ENCODE measurements at places on chromosomes 11 and 22.

DNA sequence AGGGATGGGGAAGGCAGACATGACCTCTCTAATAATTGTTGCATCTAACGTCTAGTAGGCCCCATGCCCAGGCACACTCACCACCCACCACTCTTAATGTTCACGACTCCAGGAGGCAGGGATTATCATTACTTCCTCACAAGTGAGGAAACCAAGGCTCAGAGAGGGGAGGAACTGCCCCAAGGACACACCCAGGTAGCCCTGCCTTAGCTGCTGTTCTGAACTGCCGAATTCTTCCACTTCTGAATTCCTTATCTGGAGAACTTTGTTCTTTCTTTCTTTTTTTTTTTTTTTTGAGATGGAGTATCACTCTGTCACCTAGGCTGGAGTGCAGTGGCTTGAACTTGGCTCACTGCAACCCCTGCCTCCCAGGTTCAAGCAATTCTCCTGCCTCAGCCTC lies 16.7 kb downstream of the SLCO2B1 start:
- DNase-seq: no peak

- no peak for DNase-seq
Measured at GRCh38 chr11:94219771-94220170, 84.6 kb upstream of the IZUMO1R start.

GRCh38 chr22:36901411-36902142 lies 11.9 kb upstream of the CSF2RB start:
- DNase-seq: no peak

DNA sequence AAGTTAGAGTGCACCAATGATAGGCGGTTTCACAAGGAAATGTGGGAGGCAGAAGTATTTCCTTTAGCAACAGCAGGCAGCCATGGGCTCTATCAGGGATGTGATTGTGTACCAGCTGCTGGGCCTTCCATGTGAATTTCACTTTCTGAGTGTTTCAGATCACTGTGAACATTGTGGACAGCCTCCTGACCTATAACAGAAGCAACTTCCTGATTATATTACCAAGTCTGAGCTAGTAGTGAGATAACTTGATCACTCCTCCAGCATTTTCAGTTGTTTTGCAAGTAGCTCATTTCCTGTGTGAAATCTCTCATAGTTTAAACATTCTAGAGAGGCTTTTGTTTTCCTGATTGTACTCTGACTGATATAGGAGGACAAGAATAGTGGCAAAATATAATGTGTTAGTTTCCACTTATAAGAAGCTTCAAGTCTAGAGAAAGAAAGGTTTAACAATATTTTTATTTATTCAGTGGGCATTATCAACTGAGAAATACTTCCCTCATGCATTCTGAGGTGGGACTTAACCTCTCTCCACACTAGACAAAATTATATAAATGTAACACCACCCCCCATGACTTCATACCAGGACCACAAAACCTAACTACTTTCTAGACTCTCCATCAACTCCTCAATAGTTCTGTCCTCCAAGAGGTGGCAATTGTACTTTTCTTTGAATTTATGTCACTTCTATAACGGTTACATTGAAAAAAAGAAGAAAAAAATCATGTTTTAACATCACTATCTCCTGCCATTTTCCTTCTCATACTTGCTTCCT lies 184.2 kb upstream of the LUZP2 start:
- DNase-seq: peak; percentile 54

DNA sequence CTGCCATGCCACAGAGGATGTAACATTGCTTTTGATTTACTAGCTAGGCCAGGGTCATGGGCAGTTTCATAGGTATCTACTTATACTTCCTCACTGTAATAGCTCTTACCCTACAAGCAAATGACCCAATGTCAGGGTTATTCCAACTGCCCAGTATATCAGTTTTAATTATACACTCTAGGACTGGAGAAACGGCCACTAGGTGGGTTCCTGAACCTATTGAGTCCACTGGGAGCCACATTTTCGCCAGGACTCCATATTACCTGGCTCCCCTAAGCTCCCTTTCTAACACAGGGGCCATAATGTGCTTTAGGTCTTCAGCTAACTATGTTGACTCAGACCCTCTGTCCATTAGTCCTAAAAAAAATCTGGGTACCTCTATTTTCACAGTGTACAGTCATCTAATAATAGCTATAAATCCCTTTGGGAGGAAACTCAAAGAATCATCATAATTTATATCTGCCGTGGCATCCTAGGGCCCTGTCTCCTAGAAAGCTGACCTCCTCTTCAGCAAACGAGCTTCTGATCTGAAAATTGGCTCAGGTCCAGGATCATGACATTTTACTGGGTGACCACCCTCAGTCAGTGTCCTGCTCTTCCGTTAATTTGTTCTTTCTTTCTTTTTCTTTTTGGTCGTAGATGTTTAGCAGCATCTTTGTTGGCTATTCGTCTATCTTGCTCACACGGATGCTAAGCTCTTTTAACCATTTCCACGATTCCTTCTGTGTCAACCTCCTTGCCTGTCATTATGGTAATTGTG lies 244.3 kb downstream of the FAM76B start:
- no peak for DNase-seq

DNA sequence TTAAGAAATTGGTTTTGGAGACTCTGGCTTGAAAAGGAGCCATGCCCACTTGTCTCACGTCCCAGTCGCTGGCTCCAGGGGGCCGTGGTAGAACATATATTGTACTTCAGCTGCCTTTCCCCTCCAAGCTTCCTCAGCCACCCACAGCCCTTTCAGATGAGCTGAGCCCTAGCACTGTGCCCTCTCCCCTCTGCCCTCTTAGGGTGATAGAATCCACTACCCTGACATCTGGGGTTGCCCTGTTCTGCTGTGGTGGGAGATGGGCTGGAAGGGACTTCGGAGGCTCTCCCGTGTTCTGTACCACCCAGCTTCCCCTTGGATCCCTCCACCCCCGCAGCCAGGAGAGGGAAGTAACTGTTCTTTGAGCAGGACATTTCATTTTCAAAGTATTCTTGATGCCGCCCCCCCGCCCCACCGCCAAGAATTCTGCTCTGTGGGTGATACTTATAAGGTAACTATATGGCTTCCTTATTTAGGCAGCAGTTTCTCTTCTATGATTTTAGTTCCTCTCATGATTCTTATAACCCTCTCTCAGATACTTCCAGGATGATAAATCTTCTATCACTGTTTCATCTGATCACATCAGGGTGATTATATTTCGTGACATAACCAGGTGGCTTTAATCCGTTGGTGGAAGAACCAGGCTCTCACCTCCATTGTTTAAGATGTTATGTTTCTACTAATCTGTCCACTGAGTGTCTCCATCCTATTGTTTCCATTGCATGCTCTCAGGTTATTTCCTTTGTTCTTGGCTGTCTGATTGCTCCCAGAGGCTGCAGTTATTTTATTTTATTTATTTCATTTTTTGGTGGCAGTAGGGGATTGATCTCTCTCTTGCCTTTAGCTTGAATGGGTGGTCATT lies 24.1 kb downstream of the ZBTB16 start:
- peak; percentile 31 for DNase-seq

DNA sequence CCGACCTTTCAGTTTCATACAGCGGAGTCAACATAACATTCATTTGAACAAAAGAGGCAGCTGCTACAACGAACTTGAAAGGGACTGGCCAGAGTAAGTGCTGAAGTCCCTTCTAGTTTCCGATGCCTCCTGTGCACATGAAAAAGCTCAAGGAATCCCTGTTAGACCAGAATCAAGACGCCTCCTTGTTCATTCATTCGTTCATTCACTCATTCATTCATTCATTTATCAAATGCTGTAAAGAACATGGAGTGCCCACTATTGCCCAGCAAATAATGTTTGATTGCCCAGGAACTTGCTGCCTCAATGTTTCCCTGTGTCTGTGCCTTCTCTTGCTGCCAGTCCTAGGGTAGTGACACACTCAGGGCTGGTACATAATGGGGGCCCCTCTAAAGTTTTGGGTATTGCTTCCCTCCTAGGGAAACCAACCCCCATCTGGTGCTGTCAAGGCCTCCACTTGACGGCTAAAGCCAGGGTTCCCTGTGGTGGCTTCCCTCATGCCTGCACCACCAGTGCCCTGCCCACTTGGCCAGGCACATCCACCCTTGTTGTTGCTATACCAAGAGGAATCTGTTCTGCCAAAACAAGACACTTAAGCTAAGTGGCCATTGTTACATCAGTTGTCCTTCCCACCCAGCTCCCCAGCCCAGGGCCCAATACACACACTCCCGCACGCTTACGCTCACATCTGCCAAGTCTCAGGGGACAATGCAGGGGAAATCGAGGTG lies 3.8 kb downstream of the TMPRSS13 start:
- DNase-seq: no peak
